ENCODE measurements at places on chromosomes 11 and 22.

- DNase-seq, result no peak
These were observed 26.2 kb upstream of the GUCY1A2 start for GRCh38 chr11:107044503-107044902.

GRCh38 chr22:45686836-45687235 lies 15.2 kb downstream of the ATXN10 start:
- DNase-seq, result no peak

GRCh38 chr22:38789606-38790005 lies 4.3 kb downstream of the DNAL4 start:
- DNase-seq, result no peak

DNA sequence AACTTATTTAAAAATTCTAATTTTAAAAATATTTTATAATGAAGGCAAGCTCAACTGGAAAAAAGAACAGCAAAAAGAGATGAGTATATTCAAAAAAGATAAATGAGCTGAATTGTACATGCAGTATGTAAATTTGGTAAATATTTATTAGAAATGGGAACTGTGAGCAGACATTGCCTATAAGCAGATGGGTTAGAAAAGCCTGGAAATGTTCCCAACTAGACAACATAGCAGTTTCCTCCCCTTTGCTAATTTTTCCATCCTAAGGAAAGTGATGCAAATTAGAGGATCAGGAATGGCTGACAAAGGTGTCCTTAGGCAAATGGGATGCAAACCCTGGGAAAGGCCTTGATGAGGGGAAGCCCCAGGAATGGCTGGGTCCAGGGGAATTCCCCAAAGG lies 37.2 kb downstream of the TP53I11 start:
- DNase-seq, result no peak

- DNase-seq, result no peak
These were observed 61.3 kb upstream of the YPEL1 start for GRCh38 chr22:21796863-21797262.

Measured in NCI-H1436 (cell line).